ENCODE measurements at places on chromosomes 7 and 10. TPM values are rescaled to one million over a fixed set of nuclear protein-coding genes. Genes with fewer than 3 reads are reported as not detected.

- DNase-seq: no peak
Observed at GRCh38 chr7:98077762-98078161, 28.9 kb upstream of the LMTK2 start.

DNA sequence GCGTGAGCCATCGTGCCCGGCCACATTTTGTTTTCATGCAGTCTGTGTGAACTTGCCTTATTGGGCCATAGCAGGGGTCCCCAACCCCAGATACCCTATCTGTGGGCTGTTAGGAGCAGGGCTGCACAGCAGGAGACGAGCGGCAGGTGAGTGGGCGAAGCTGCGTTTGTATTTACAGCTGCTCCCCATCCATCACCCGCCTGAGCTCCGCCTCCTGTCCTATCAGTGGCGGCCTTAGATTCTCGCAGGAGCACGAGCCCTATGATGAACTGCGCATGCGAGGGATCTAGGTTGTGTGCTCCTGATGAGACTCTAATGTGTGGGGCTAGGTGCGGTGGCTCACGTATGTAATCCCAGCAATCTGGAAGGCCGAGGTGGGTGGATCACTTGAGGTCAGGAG lies 293.9 kb downstream of the CAMK1D start:
- DNase-seq: no peak

GRCh38 chr10:119348516-119349240 lies 141.3 kb downstream of the GRK5 start:
- peak; percentile 53 for DNase-seq

- DNase-seq: no peak
Observed at GRCh38 chr7:117986645-117987269, 113.5 kb upstream of the CTTNBP2 start.

DNA sequence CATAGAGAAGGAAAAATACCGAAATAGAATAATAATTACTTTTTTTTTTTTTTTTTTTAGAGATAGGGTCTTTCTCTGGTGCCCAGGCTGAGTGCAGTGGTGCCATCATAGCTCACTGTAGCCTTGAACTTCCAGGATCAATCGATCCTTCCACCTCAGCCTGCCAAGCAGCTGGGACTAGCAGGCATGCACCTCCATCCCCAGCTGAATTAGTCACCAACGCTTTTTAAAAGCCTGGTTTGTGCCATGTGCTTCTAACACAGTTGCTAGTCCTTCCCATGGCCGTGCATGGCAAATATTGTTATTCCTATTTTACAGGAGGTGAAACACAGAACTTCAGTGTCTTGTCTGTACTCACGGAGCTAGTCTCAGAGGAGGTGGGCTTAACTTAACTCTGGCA lies 23.2 kb downstream of the LYZL2 start:
- DNase-seq: no peak

Gene GRID2IP
- 0.07 TPM for total RNA-seq

Gene CYP3A7
- not detected for total RNA-seq
